Lower leg skin (tissue), 4 donors: ENCODE measurements at places on chromosomes 16 and 17. TPM values are rescaled to one million over a fixed set of nuclear protein-coding genes. Genes with fewer than 3 reads are reported as not detected.

TNFSF13 gene
- total RNA-seq, result 15.3 TPM

RFWD3 gene
- 24.7 TPM for total RNA-seq

RBFOX1 gene
- 0.29 TPM for total RNA-seq

PPP1R27 gene
- not detected for total RNA-seq

GJC1 gene
- 4.6 TPM for total RNA-seq

TUBG2 gene
- total RNA-seq, result 14.7 TPM

TBC1D3I gene
- total RNA-seq, result not detected

NPIPA8 gene
- not detected for total RNA-seq

ODAD4 gene
- 0.20 TPM for total RNA-seq

LHX1 gene
- not detected for total RNA-seq

PLA2G10 gene
- not detected for total RNA-seq

FGF11 gene
- total RNA-seq, result 14.2 TPM

KRTAP4-3 gene
- not detected for total RNA-seq

ENPP7 gene
- not detected for total RNA-seq

NPW gene
- total RNA-seq, result 3.9 TPM

NEUROD2 gene
- 0.25 TPM for total RNA-seq

PRR29 gene
- not detected for total RNA-seq

FAM234A gene
- total RNA-seq, result 123 TPM

CD2BP2 gene
- total RNA-seq, result 37.2 TPM

AOC3 gene
- total RNA-seq, result 8.2 TPM

TEKT1 gene
- total RNA-seq, result not detected

NAGS gene
- total RNA-seq, result 3.2 TPM

KRTAP1-5 gene
- not detected for total RNA-seq

EMC6 gene
- 5.6 TPM for total RNA-seq
